ENCODE measurements at places on chromosomes 2 and 18.

GRCh38 chr18:46319783-46320182, 215.6 kb downstream of the HAUS1 start:
- DNase-seq: no peak

DNA sequence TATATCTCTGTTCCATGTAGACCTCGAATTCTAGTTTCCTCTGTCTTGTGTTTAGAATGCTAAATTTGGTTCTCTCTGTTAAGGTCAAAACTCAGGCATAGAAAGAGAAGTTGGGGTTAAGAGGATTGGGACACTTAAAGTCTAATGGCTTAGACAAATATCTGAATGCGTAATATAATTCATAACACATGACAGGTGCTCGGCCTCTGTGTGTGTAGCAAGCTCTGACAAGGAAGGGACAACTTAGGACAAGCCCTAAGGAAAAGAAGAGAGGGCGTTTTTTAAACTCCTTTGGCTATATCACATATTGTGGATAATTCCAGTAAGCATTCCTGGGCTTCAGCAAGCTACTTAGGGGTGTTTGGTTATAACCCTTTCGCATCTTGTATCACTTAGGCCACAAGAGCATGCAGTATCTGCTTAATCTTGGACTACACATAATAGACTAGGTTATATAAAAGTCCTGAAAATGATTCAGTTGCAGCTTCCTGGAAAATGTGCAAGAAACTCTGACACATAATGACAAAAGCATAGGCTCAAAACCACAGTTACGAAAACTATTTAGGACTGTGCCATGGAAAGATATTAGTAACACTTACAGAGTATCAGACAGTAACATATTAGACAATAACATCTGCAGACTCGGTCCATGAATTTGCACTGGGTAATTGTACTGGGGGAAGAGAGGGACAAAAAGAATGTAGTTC, 16.1 kb upstream of the CREB1 start:
- peak; percentile 39 for DNase-seq

GRCh38 chr18:7307526-7307925, 76.6 kb downstream of the LRRC30 start:
- no peak for DNase-seq

DNA sequence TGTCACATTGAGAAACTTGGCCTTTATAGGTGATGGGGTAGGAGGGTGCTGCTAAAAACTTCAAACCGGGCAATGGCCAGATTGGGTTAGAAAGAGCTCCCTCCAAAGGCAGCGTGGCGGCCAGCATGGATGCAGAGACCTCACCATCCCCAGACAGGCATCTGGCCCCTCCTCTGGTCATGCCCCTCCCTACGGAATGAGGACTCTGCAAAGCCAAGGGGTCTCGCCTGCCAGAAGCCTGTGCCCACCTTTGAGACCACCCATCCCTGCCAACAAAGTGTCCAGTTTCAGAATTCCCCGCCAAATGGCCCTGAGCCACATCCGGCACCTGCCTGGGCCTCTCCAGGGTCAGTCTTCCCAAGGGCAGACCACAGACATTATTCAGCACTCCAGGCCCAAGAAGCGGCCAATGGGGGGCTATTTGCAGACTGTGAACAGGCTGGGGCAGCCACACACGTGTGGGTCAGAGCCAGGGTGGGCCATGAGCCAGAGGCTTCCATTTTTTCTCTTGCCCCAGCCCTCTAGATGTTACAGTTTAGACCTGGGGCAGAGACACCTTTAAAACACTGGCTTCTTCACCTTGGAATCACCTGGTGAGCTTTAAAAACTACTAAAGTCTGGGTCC, 4.2 kb upstream of the ATP6V1B1 start:
- DNase-seq: no peak

DNA sequence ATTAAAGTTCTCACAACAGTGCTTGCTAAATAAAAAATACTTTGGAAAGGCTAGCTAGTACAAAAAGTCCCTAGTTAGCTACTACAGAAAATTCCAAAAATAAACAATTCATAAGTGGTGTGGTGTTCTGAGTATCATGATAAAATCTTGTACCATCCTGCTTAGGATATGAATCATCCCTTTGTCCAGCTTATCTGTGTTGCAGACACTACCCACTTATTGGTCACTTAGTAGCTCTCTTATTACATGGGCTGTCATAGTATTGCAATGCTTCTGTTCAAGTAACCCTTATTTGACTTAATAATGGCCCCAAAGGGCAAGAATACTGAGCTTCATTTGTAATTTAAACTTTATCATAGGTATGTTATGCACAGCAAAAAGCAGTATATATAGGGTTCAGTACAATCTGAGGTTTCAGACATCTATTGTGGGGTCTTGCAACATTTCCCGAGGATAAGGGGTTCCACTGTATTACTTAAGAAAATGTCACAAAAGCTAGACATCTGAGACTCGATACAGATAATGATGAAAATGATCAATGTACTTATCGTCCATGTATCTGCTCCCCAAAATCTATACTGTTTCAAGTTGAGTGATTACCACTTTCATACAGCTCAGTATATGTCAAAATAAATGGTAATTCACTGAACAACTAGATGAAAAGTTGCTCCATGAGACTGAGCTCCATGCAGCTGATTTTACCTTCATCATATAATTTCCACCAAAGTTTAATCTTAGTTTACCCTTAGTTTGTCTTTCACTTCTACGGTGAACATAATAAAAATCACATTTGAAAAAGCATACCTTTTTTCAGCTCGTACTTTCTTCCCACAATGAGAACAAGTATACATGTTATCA, 93.8 kb downstream of the C2orf74 start:
- no peak for DNase-seq

Data from retinal pigment epithelial cell (primary cell).